ENCODE measurements at places on chromosomes 16 and 17.

- DNase-seq: no peak
Observed at GRCh38 chr17:4953451-4953961, 2.6 kb downstream of the ENO3 start.

- DNase-seq: no peak
Observed at GRCh38 chr17:52470553-52470952, 312.0 kb upstream of the CA10 start.

DNA sequence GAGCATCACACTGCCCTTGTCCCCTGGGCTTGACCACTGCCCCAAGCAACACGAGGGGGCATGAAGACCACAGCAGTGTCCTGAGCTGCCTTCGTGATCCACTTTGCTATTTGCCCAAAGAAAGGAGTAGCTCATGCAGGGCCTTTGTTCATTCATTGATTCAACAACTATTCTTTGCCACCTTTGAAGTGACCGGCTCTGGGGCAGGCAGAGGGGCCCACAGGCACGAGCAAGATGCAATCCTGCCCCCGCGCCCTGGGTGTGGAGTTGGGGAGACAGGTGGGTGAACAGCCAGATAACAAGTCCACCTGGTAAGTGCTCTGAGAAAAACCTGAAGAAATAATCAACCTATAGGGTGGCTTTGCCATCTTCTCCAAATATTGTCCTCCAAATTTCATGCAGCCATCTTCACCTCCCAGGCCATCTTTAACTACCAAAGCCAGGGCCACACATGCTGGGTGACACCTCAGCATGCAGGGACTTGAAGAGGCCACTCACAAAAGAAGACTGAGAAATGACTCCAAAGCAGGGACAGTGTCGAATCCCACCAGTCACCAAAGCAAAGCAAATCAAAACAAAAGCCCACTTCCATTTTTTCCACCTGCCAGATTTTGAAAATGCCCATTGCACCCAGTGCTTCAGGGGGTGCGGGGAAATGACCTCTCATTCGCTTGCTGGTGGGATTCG is 18.2 kb upstream of the RBFOX3 start:
- DNase-seq: no peak

DNA sequence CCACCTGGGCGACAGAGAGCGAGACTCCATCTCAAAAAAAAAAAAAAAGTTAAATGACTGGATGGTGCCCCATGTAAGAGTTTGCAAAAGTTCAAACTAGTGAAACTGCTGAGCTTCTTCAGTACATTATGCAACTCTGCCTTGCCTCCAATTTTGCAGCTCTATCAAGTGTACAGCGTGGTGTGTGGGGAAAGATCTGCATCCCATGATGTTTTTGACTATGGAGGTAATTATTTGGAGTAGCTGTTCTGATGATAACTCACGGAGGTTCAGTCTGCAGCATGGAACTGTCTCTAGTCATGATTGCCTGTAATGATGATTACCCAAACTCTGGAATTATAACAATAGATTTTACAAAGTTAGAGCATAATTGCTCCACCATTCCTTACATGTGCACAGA is 149.6 kb downstream of the PITPNC1 start:
- no peak for DNase-seq

- no peak for DNase-seq
Observed at GRCh38 chr16:51880776-51881175, 666.2 kb downstream of the TOX3 start.

DNA sequence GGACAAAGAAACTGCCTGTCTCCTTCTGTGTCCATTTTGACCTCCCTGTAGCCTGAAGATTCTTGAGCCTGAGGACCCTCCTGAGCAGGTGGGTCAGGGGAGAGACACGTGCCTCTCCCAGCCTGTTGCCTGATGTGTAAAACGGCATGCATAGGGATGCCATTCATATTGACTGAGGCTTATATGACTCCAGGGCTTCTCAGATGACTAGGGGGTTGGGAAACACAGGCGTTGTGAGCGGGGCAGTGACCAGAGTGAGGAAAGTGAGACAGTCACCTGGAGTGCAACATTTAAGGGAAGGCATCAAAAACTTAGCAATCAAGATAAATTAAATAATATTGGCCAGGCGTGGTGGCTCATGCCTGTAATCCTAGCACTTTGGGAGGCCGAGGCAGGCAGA is 5.1 kb upstream of the SLC16A5 start:
- DNase-seq: no peak

DNA sequence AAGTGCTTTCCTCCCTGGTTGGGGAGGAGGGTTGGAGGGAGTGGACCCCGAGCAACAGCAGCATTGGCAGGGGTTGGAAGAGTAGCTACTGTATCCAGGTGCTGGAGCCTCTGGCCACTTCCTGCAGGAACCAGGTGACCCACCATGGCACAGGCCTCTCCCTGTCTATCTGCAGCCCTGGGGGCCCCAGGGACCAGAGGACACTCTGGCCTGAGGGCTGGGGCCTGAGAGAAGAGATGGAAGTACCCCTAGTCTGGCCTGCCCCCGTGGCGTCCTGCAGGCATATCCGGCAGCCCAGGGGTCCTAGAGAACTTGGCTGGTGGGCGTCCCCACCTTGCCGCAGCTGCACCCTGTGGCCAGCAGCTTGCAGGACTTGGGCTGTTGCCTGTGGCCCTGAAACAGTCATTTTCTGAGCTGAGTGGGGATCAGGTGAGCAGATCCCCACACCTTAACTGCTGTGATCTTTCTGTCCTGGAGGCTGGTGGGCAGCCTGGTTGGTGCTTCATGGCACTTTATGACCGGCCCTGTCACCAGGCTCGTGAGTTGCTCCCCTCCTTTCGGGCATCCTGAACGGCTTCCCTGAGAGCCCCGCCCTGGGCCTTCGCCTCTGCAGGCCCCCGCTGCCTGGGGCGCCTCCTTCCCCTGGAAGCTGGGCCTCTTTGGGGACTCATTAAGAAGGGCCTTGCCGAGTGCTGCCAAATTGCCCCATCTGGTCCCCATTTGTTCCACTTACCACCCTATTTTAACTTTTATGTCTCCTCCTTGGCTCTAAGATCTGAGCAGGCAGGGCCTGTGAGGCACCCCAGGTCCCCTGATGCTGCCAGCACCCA is 298.6 kb downstream of the SEC14L1 start:
- no peak for DNase-seq

GRCh38 chr16:49964973-49965372 is 60.1 kb upstream of the CNEP1R1 start:
- DNase-seq: no peak

- DNase-seq: no peak
Observed at GRCh38 chr16:4701791-4702465, 8.6 kb downstream of the NUDT16L1 start.

GRCh38 chr16:3091551-3091950 is 7.5 kb downstream of the ZSCAN10 start:
- DNase-seq: no peak
